ENCODE measurements at places on chromosomes 1 and 21. TPM values are rescaled to one million over a fixed set of nuclear protein-coding genes. Genes with fewer than 3 reads are reported as not detected.

GRCh38 chr1:211092955-211093354, 41.0 kb downstream of the KCNH1 start:
- no peak for DNase-seq

- no peak for DNase-seq
Measured at GRCh38 chr1:24856787-24857506, 73.1 kb downstream of the RUNX3 start.

GRCh38 chr1:155171836-155172731, 1.0 kb downstream of the KRTCAP2 start:
- DNase-seq, result no peak

GRCh38 chr1:186418503-186418902, 42.4 kb downstream of the PDC start:
- no peak for DNase-seq

- peak; percentile 91 for DNase-seq
Measured at GRCh38 chr1:110003747-110004428, 19.3 kb downstream of the AHCYL1 start.

DNA sequence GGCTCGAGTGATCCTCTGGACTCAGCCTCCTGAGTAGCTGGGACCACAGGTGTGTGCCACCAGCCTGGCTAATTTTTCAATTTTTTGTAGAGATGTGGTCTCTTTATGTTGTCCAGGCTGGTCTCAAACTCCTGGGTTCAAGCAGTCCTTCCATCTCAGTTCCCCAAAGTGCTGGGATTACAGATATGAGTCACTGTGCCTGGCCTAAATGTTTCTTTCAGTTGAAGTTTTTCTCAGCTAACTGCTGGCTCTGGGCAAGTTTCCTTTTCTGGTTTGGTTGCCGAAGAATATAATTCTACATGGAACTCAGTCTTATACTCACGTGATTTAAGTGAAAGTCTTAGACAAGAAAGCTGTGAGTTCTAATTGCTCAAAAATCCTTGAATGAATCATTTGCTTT, 57.0 kb downstream of the SASS6 start:
- DNase-seq, result no peak

GRCh38 chr1:204293605-204294337, 66.0 kb downstream of the PLEKHA6 start:
- no peak for DNase-seq

The PADI1 gene
- total RNA-seq, result not detected

DNA sequence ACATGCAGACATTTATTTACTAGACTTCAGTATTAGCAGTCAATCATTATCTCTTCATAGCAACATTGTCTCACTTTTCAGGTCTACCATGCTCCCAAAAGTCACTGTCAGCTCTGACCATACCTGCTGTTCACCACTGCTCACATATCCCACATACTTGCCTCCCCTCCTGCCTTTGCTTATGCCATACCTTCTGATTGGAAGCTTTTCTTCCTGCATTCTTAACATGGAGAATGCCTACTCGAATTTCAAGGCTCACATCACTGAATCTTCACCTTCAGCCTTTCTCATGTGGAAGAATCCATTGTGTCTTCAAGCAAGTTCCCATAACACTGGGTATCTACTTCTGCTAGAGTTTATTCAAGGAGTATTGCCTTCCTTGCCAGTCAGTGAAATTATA, 135.4 kb downstream of the NTNG1 start:
- DNase-seq, result no peak

The CD53 gene
- total RNA-seq, result 1.4 TPM

The BLACAT1 gene
- total RNA-seq, result 0.48 TPM

GRCh38 chr1:29971703-29972102, 735.4 kb downstream of the PTPRU start:
- DNase-seq, result no peak

DNA sequence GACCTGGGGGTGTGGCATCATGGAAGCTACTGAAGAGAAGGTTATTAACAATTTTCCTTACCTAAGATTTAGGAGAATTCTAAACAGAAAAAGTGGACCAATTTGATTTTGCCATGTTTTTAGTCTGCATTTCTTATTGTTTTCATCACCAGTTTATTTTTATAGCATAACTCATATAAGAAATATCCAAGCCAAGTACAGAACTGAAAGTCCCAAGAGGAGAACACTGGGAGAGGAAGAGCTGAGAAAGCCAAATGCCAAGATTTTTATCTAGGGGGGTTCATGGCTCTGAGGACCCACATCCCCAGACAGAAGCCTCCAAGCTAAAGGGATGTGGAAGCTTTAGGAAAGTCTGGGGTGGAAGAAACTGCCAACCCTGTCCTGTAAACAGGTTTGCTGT, 109.4 kb upstream of the DUSP10 start:
- no peak for DNase-seq

DNA sequence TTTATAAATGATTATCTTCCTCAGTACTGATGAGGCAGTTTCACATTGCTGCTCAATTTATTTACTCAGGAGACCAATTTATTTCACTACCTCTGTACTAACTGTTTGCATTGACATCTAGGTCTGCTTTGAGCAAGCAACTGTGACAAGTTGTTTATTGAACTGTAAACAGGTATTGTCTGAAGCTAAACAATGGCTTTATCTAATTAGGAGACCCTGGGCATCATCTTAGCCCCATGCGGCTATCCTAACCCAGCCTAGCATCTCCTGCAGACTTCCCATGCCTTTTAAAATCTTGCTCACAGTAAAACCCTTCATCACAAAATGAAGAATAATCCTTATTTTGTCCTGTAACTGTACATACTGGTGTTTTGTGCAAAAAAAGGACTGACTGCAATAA, 348.2 kb downstream of the RWDD3 start:
- DNase-seq, result no peak

The NBPF4 gene
- not detected for total RNA-seq

The DNASE2B gene
- total RNA-seq, result 0.68 TPM

The ATP1A4 gene
- 0.68 TPM for total RNA-seq

GRCh38 chr1:116273042-116273783, 99.8 kb upstream of the ATP1A1 start:
- DNase-seq, result peak; percentile 52

- DNase-seq, result no peak
Measured at GRCh38 chr1:200473698-200474371, 64.0 kb upstream of the ZNF281 start.

The FAM43B gene
- 0.10 TPM for total RNA-seq

DNA sequence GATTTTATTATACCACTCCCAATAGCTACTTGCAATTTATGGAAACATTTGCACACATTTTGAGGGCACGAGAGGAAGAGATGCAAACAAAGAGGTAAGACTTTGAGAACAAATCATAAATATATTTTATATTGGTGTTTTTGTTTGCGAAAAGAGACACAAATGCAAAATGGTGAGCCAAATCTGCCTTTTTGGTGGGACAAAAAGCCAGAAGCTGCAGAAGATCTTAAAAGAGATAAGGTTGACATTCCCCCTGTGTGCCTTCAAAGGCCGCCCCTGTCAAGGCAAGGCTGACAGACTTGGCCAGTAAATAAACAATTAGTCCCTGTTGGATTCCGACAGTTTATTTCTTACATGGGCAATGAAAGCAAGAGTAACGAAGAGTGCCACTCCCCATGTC, 122.8 kb downstream of the LBR start:
- no peak for DNase-seq

The KRTAP10-11 gene
- not detected for total RNA-seq

The LCE2C gene
- total RNA-seq, result not detected

The PPIAL4G gene
- total RNA-seq, result 0.07 TPM

DNA sequence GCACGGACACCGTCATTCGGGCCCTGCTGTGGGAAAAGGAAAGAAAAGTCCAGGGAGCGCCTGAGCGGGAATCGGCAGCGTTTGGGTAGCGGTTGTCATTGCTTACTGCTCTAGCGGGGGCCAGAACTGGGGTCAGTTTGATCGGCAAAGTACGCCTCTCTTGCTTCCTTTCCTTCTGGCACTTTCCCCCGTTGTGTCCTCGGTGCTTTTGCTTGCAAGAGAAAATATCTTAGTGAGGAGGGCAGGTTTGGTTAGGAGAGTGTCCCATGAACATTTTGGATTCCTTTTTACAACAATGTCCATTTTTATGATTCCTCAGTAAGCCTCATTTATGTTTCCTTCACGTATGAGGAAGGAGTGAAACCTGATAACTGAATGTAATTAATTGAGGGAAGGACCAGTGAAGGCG, 670 bp downstream of the ST3GAL3 start:
- no peak for DNase-seq

The C8A gene
- total RNA-seq, result 5.8 TPM

The C1orf53 gene
- total RNA-seq, result 25.3 TPM

DNA sequence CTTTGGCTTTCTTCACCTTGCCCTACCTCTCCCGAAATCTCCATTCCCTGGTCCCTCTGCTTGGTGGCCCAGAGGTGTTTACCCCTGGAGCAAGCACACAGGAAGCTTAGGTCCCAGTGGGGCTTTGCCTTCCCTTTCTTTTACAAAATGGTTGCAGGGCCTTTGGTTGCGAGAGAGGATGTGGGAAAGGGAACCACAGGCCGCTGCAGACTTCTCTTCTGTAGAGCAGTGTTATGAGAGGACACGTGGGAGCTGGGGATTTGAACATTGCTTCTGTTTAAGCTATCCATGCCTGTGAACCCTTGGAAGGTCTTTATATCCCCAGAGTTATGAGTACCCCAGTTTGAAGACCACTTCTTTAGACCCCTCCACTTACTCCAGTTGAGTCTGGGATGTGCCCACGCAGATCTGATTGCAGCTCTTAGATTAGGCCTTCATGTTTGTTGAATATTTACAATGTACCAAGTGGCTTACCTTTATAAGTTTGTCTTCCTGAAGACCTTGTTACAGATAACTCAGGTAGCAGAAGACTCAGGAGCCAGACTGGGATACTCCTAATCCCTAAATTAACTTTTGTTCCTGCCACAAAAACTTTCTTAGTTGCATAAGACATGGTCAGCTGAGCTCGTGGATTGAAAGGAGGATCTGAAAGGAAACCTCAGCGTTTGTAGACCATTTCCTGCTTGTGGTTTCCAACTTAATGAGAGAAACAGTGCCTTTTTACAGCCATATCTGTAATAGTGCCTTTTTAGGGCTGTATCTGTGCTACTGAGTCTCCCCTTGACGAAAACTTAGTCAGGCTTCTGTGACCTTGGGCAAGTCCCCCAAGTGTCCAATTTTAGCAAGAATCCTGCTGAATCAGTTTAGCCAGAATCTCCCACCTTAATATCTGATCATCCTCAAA, 21.9 kb upstream of the IVNS1ABP start:
- DNase-seq, result no peak

DNA sequence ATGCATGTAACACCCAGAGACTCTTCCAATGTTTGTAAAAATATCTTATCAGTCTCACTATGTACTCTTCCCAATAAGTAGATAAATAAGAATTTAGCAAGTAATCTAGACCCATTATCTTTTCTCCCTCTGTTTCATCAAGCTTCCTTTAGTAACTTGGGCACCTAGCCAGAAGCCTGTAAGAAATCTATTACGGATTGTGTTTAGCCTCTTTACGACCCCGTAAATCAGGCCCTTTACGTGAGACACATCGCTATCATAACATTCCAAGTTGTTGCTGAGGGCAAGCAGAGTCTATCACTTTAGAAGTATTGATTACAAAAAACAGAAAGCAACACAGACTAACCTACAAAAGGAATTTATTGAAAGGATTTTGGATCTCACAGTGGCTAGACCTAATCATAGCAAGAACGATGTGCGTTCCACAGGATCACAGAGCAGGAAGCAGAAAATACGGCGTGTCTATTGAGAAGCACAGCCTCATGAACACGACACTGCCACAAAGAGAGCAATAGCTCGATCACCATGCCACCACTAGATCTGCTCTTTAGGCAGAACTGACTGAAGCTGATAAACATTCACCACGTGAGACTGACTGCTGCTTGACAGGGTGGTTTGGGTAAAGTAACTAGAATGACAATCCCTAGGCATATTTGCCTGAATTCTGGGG, 922.1 kb downstream of the AMY1C start:
- DNase-seq, result peak; percentile 4

DNA sequence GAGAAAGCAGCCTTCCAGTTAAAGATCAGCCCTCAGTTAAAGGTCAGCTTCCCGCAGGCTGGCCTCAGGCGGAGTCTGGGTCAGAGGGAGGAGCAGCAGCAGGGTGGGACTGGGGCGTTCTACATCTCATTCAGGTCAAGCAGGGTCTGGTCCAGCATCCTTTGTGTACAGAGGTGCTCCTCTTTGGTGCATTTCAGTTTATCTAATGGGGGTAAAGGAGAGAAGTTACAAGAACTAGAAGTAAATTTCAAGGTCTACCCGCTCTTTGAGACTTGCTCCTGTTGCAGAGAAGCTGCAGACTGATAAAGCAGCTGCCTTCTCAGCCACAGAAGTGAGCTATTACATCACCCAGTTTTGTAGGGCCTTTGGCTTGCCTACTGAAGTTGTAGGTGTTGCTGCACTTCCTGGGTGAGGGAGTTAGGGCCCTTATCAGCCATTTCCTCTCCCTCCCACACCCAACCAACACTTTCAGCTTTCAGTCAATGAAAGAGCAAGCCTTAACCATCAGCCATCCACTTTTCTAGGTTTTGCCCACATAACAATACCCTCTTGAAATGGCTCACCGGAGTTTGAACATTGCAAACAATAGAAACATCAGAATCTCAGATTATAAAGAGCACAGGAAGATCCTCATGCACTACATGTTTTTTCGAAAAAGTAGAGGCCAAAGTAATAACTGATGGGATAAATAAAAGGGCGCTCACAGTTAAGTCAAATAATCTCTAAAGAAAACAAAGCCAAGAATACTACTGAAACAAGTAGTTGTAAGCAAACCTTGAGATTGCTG, 2.8 kb upstream of the NUP210L start:
- peak; percentile 29 for DNase-seq

DNA sequence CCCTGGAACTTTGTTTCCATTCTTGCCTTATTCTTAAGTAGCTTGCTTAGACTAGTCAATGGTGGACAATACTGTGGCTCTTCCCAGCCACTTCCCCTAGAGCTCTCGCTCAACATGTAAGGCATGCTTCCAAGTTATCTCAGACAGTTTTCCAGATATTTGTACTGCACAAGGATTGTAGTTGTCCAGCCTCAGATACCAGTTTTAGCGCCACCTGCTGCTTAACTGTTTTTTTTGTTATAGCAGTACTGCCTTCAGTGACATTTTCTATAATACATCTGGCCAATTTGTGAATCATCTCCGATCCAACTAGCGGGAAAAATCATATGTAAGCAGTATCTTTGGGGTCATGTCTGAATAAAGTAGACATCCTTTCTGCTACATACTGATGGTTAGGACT, 346.7 kb upstream of the ADGRL4 start:
- peak; percentile 53 for DNase-seq

DNA sequence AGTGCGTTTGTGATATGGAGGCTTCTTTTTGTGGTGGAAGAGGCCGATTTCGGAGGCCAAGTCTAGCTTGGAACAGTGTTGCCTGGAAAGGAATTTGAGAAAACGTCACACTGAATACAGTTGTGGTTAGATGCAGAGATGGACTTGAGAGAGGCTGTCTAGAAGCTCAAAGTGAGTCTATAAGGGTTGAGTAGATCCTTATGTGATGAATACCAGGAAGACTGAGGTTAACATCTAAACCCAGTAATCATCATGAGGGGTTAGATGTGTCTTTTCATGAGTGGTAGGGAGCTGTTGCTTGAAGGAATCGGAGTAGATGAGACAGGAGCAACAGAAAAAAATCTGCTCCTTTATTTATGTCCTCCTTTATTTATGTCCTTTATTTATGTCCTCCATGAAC, 114.6 kb upstream of the IVNS1ABP start:
- DNase-seq, result no peak

GRCh38 chr1:219086956-219087469, 86.7 kb upstream of the LYPLAL1 start:
- no peak for DNase-seq

Measured in hepatocyte (in vitro differentiated cells).